ENCODE measurements at places on chromosomes 4 and X.

DNA sequence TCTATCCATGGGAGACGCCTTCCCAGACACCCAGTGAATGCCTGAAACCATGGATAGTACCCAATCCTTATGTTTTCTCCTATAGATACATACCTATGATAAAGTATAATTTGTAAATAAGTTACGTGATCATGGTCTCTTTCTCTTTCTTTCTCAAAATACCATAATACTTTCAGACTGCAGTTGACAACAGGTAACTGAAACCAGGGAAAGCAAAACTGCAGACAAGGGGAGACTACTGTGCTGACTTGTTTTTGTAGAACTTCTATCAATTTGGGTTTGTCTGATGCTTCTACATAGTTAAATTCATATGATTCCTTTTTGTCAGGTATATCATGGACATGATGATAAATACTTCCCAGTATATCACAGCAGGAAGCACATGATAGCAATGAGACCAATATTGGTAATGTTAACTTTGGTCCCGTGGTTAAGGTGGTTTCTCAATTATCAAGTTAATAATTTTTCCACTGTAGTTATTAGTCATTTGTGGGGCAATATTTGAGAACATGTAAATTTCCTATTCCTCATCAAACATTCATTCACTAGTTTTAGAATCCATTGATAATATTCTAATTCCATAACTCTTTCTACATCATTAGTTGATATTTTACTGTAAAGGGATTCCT is 298.0 kb upstream of the TET2 start:
- no peak for DNase-seq

- no peak for DNase-seq
Observed at GRCh38 chr4:62275470-62275869, 1075.3 kb downstream of the ADGRL3 start.

- DNase-seq, result no peak
Observed at GRCh38 chr4:146193628-146194027, 18.1 kb downstream of the LSM6 start.

DNA sequence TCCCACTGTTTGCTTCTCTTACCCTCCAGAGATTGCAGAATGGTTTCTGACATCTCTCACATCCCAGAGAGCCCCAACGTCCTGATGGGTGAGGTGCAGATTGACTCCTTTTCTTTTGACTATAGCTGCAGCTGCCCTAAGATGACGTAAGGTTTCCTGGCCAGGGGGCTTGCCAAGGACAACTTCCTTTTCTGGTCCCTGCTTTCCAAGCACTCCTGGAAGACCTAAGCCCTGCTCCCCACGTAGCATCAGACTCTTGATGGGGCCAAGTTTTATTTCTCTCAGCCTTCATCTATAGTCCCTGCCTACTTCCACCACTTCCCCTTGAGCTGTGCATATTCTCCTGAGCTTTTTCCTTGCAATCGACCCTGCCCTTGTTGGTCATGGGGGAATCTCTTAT is 497.7 kb downstream of the IDS start:
- DNase-seq, result no peak

DNA sequence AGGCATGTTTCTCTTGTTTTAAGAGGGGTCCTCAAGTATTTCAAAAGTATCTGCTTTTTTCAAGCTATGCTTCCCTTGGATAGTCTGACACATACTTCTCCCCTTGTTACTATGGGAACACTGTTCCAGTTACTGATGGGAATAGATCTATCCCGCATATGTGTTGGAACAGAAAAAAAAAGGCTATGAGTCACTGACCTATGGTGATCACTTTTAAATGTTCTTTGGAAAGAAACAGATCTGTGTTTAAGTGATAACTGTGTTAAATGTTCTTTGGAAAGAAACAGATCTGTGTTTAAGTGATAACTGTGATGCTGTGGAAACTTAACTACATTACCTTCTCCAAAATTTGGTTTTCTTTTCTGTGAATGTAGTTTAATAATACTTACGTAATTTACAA is 303.2 kb downstream of the TEX13C start:
- DNase-seq, result no peak

DNA sequence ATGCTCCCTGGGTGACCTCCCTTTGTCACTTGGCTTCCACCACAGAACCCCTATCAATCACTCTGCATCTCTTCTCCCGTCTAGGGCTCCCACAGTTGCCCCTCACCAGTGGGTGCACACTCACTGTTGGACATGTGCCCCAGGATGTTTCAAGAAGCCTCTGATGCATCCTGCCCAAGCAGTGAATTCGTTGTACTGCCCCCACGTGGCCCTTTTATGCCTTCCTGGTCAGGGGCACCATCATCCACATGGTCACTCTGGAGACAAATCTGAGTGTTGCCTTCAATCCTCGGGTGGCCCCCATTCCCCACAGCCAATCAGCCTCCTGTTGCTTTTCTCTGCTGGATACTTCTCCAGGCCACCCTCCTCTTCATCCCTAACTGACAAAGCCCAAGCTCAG is 12.2 kb downstream of the ITIH6 start:
- DNase-seq, result peak; percentile 18

DNA sequence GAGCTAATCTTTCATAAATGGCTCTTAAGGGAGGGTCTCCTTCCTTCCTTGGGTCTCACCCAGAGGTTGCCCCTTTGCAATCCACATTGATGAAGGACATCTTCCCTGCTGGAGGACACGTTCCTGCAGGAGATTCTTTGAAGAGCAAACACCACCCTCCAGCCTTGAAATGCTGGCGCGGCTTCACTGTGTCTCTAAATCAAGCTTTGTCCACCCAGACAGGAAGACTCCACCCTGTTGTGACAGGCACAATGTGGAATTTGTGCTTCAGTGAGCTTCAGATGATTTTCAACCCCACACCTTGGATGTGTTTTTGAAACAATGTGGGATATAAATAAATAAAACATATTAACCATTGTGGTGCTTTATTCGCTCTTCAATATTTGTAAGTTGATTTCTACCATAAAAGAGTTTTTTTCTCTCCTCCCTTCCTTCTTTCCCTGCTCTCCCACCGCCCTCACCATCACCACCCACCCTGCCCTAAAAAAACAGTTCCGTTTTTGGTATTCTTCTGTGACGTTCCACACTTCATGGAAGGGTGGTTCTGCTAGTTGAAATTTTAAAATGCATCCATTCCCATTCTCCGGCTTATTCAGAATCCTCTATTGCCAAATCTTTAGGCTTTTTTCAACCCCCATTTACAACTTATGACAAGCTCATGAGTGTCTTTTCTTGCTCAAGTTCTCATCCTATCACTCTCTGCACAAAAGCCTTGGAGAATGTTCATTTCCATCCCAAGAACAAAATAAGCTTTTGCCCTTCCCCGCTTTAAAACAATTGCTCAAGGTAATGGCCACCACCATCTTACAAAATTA is 264.3 kb downstream of the RAPGEF2 start:
- DNase-seq, result peak; percentile 39

DNA sequence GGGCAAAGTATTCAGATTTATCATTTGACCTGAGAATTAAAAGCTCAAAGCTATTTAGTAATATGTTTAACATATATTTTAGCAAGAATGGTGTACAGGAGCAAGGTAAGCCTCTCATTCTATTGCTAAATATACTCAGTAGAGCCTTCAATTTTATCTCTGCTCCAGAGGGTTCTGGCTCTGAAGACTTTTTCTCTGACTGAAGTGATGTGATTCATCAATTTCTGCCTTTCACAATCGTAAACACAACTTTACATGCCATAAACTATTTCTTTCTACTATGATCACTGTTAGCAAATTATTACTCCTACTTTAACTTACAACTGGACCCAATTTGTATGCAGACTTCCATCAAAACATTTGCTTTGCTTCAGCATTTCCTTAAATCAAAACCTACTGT is 315.0 kb upstream of the NDST4 start:
- DNase-seq, result no peak

- DNase-seq, result peak; percentile 24
Observed at GRCh38 chr4:109298279-109299010, 4.0 kb downstream of the COL25A1 start.

- DNase-seq, result no peak
Observed at GRCh38 chr4:87649980-87650379, at the start of gene DMP1. DMP1 (plus strand) TSS chr4:87650280; CDS start chr4:87656493, 6,213 bp downstream.

GRCh38 chrX:56726605-56727004 is 2.4 kb upstream of the NBDY start:
- peak; percentile 58 for DNase-seq

DNA sequence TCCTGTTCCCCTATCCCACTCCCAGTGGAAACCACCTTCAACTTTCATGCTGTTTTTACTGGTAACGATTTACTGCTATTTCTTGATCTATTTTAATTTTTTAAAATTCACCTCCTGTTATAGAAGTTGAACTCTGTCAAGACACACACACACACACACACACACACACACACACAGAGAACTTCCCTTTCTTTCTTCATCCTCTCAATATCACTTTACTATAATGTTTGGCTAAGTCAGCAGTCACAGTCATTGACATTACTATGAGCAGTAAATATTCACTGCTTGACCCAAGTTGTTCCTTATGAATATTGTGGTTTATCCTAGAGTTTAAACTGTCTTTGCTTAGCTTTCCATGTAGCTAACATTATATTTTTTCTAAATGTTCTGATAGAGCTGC is 24.0 kb upstream of the SGMS2 start:
- no peak for DNase-seq

- DNase-seq, result no peak
Observed at GRCh38 chrX:57902633-57903032, 7.6 kb downstream of the ZXDA start.

- peak; percentile 91 for DNase-seq
Observed at GRCh38 chr4:48360285-48361011, 19.1 kb downstream of the SLAIN2 start.

DNA sequence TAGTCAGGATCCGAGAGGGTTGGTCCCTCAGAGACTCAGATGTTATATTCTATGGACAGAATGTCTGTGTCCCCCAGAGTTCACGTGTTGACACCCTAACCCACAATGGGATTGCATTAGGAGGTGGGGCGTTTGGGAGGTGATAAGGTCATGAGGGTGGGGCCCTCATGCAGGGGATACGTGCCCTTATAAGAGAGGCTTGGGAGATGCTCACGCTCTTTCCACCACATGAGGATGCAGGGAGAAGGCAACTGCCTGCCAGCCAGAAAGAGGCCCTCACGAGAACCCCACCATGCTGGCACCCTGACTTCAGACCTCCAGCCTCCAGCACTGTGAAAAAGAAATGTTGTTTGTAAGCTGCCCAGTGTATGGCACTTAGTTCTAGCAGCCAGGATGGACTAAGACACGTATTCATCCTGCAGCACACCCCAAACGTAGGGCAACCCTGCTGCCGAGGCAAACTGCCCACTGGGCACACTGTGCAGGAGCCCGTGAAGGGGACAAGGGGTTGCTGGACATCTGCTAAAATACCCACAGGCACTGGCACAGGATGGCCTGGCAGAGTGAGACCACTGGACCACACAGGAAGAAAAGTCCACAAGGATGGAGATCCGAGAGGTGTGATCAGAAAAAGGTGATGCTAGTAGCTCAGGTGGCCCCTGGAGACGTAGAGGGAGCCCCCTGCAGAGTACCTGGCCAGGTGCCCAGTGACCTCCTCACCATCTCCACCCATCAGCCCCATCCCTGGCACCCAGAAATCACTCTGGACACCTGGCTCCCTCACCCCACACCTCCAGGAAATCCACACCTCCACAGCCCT is 62.7 kb downstream of the HTRA3 start:
- no peak for DNase-seq

GRCh38 chr4:67575232-67576058 is 16.9 kb downstream of the STAP1 start:
- no peak for DNase-seq

DNA sequence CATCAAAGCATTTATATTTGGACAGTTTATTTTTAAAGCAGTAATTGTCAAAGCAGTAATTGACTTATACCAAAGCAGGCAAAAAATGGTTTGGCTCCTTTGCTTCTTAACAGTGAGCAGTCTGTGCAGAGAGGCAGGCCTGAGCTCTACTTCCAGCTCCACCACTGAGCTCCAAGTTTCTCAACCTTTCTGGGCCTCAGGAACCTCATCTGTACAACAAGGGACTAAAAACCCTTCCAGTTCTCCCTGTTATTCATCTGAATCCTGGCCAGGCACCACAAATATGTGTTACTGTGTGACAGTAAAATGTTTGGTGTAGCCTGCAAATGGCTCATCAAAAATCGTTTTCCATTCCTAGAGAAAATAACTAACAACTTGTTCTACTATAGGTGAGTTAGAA is 88.7 kb upstream of the TTC29 start:
- DNase-seq, result no peak

- peak; percentile 65 for DNase-seq
Observed at GRCh38 chr4:6560416-6561172, 14.4 kb upstream of the MAN2B2 start.

DNA sequence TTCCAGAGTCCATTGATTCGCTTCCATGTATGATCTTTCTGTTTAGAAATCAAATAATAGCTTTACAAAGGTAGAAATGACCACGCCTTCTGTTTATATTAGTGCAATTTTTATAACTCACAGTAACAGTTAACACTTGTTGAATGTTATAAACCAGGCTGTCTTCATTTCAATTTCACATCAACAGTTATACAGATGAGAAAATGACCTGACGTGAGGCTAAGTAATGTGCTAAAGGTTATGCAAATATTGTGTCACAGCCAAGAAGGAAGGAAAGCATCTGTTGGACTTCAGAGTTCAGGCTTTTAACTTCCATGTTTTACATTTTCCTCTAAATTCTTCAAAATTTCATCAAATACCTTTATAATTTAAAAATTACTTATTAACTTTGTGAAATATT is 13.9 kb downstream of the CASP3 start:
- no peak for DNase-seq

- peak; percentile 7 for DNase-seq
Observed at GRCh38 chr4:113636438-113636818, 125.1 kb downstream of the CAMK2D start.

DNA sequence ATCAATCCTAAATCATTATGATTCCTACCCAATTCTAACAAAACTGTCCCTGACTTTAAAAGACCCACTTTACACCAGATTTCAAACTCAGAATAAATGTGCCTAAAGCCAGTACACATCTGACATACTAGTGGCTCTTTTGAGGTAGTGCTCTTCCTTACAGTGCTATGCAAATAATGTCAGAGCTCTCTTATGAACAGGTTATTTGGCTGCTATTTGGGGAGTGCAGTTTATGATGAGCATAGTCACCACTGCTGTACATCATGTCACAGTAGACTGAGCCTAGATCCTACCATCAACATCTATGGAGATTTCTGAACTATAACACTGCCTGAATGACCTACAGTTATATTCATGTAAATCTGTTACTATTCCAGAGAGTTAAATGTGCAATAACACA is 50.4 kb upstream of the PAGE5 start:
- DNase-seq, result no peak

GRCh38 chr4:141676087-141676670 is 39.8 kb downstream of the IL15 start:
- DNase-seq, result no peak

DNA sequence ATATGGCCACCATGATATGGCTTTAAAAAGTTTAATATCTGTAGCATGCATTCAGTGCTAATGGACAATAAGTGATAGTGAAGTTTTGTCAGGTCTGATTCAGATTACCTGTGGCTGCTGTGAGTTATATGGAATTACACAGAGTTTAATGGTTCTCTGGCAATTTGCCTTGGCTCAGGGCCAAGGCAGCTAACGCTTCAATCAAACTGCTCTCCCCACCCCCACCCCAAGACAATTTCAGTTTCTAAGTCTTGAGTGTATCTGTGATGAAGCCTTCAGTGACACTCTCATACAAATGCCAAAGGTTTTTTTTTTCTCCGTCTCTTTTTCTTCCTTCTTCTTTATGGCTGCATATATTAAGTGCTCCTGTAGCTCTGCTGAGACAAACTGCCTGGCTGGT is 106.6 kb downstream of the SHROOM4 start:
- DNase-seq, result no peak

- DNase-seq, result peak; percentile 54
Observed at GRCh38 chr4:108118505-108118904, 50.2 kb downstream of the LEF1 start.

Data from ELR (cell line).